ENCODE measurements at places on chromosomes 12 and 14.

DNA sequence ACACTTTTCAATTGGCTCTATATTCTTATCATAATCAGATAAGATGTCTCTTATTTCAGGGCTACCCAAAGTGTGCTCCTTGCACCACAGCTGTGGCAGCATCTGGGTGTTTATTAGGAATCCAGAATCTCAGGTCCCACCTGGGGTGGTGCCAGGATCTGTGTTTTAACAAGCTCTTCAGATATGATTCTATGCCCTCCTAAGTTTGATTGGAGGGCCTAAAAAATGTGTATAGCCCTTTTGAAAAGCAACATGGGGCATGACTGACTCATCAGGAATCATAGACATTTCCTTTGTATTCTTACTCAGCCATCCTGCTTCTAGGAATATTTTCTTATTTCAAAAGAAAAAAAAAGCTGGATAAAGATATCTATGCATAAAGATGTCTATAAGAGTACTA, 103.1 kb downstream of the HELB start:
- DNase-seq: no peak

- DNase-seq: no peak
Observed at GRCh38 chr12:131776237-131776889, 51.8 kb upstream of the MMP17 start.

GRCh38 chr12:31011746-31012566, 61.7 kb upstream of the DDX11 start:
- no peak for DNase-seq

DNA sequence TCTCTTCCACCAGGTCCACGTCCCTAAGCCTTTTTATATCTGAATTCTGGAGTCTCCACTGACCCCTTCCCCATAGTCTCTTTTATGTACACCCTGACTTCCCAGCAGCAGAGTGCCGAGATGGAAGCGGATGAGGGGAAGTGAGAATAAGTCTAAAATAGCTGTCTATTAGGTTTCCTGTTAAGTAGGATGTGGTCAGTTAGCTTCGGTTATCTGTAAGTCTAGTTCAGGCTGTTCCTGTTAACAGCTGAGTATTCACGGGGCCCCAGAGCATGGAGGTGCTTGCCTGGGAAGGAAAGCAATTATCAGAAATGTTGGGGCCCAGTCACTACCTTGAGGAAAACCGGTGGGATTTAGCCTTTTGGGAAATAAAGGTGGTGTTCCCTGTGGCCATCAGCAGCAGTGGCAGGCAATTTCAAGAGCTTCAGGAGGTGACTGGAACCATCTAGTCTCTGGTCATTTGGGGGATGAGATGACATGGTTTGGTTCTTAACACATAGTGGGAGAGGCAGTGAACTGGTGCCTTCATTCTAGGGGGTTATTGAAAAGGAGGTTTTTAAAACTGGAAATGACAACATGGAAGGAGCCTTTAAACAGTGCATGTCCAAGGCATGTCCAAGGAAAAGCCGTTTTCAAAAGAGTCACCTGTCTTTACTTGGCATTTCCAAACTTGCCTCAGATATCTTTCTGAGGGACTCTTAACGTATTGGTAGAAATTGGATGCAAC, 21.8 kb downstream of the CHST11 start:
- no peak for DNase-seq

- DNase-seq: no peak
Observed at GRCh38 chr14:39957290-39957689, 525.1 kb upstream of the FBXO33 start.

DNA sequence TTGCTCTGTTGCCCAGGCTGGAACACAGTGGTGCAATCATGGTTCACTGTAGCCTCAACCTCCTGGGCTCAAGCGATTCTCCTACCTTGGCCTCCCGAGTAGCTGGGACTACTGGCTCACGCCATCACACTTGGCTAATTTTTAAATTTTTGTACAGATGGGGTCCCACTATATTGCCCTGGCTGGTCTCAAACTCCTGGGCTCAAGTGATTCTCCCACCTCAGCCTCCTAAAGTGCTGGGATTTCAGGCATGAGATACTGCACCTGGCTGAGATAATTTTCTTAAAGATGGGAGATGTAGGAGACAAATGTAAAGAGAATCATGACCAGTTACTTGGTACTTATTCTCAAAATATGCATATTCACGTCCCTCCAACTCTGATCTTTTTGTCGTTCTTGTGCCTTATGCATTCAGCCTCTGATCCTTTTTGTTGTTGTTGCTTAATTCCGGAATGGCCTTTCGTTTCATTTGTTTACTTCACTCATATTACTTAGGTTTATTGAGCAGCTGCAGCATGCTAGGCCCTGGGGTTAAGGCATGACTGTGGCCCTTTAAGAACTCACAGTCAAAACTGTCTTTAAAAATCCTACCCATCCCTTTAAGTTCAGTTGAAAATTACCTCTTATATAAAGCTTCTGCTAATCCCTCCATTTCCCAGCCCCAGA, 8.9 kb downstream of the RBMS2 start:
- DNase-seq: no peak

- DNase-seq: no peak
Observed at GRCh38 chr12:29644536-29645162, 139.1 kb downstream of the TMTC1 start.

- no peak for DNase-seq
Observed at GRCh38 chr12:79885911-79886490, 48.9 kb downstream of the PPP1R12A start.

DNA sequence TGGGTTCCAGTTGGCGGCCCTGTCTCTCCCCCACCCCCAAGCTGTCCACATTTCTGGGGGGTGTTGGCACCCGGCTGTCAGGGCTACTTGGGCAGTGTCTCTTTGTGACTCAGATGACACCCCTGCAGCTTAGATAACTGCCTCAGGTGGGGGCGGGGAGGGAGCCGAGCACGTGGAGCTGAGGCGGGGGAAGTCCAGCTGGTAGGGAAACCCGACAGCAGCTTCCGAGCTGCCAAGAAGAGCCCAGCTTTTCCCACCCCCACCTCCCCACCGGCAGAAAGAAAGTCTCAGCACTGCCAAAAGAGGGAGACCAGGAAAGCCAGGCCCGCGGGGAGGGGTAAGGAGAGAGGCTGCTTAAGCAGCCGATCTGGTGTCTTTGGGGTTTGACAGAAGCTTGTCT, 1.4 kb downstream of the LRTM2 start:
- no peak for DNase-seq

GRCh38 chr14:105951399-105951798, 425.0 kb downstream of the TMEM121 start:
- DNase-seq: no peak

GRCh38 chr12:100331871-100332270, 25.0 kb upstream of the SLC17A8 start:
- no peak for DNase-seq

DNA sequence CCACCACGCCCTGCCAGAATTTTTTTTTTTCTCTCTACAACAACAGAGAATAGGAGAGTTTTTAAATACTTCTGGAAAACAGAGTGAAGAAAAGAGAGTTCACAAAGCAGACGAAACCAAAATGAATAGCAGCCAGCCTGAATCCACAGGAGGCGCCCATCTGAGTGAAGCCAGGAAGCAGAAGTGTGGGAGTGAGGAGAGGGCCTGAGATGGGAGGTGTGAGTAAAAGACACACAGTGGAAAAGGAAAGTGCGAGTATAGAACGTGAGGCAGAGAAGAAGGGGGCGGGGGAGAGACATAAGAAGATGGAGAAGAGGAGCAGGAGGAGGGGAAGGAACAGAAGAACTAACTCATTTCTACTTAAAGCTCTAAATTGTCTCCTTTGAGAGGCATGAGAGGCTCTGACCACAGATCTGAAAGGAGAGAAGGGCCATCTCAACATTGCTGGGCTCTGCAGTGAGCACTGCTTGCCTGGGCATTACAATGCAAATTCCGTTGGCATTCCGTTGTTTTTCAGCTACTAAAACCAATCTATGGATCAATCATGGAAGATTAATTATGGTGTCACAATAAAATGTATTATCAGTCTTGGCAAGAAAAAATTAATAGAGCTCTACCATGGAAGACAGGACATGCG, 140.1 kb upstream of the CPSF6 start:
- DNase-seq: no peak

- DNase-seq: no peak
Observed at GRCh38 chr14:81113176-81113575, 107.6 kb downstream of the GTF2A1 start.

- no peak for DNase-seq
Observed at GRCh38 chr14:91363776-91364523, 53.7 kb downstream of the CCDC88C start.

DNA sequence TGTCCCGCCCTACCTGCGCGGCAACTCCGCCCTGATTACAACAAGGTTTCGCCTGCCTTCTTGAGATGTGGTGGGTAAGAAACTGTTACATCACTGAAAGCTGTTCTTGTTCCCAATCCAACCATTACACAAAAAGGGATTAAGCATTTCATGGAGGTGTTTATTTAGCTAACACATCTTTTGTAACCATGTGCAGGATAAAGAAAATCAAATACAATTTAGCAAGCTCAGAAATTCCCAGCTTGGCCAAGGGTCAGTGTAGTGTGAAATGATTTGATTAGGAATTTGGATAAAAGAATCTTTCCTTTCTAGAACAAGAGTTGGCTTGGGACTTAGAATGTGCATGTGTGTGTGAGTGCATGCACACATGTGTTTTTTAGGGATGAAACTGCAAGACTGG, 6.3 kb downstream of the FOXN4 start:
- no peak for DNase-seq

- no peak for DNase-seq
Observed at GRCh38 chr12:55619354-55620138, 17.1 kb upstream of the OR10P1 start.

- DNase-seq: no peak
Observed at GRCh38 chr14:60220917-60221316, 28.1 kb upstream of the PPM1A start.

GRCh38 chr14:103634156-103634555, 5.1 kb downstream of the KLC1 start:
- DNase-seq: no peak

DNA sequence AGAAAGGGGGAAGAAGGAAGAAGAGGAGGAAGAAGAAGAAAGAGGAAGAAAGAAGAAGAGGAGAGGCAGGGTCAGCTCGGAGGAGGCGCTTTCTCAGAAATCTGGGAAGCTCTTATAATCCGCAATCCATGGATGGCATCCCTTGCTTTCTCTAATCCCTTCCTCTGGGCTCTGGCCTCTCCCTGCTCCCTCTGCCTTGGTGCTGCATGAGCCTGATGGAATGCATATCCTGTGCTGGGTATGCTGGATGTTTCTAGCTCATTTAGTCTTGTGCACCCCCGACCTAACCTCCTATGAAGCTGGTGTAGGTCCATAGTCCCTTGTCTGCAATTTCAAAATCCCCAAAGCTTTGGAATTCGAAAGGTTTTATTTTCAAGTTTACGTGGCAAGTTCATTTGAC, 94.2 kb upstream of the MYL2 start:
- DNase-seq: no peak

DNA sequence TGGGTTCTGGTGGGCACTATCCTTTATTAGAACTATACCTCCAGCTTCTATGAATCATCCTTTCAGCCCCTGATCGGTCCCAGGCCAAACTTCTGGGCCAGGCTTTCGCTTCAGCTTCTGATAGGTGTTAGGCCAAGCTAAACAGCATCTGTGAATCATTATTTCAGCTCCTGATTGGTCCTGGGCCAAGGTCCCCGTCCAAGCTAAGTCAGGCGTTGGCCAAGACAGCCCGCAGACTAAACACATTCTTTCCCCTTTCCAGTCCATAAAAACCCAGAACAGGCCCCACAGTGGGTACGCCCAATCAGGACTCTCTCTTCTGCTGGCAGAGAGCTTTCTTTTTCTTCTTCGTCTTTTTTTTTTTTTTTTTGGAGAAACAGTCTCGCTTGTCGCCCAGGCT, 1808.9 kb upstream of the SEL1L start:
- DNase-seq: no peak

DNA sequence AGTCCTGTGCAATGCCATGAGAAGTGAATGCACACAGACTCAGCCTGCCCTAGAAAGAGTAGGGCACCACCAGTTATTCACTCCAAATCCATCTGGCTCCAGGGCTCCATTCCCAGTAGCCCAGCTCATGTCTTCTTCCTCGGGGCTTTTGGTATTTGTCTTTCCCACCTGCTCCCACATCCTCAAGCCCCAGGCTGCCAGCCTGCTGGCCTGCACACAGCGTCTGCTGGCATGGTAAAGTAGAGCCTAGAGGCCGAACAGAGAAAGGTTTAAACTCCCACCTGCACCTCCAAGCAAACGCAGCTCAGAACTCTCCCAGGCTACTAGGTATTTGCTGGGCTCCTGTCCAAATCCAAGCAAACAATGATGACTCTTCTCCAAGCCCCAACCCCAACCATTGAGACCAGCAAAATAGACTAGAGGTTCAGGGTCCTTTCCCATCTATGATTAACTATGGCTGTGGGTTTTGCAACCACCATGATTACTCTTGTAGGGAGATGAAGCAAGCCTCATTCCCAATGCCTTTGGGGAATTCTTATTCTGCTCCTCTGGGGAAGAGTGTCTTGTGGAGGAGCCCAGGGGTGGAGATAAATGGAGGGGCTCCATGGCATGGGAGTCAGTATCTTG, 5.2 kb upstream of the VDR start:
- no peak for DNase-seq

DNA sequence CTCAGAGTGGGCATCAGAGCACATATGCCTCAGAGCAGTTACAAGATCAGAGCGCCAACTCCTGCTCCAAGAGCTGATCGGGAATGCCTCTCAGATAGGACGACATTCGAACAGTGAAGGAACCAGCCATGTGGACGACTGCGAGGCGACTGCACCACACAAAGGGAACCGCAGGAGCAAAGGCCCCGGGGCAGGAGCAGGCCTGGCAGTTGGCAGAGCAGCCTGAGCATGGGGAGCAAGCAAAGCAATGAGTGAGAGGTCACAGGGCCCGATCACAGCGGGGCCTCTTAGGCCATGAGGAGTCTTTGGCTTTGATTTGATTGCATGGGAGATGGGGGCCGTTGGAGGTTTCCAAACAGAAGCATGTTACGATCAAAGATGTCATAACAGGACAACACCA, 90.3 kb downstream of the LGMN start:
- DNase-seq: no peak

- DNase-seq: no peak
Observed at GRCh38 chr14:82328442-82328841, 794.8 kb upstream of the SEL1L start.

DNA sequence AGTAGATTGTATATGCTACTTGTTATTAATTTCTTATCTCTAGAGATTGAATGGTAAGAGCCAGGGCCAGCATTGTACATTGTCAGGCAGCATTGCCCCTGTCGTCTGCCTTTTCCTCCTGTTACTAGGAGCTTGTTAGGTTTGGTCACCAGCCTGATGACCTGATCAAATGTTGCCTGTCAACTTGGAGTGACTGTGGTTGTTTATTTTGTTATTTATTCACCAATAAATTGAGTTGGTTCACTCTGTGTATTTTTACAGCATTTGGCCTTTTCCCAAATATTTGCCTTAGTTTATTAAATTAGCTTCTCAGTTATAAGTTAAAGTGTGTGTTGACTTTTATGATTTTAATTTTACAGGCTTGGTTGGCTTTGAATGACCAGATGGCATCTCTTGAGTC, 88.4 kb downstream of the PRKCH start:
- no peak for DNase-seq

DNA sequence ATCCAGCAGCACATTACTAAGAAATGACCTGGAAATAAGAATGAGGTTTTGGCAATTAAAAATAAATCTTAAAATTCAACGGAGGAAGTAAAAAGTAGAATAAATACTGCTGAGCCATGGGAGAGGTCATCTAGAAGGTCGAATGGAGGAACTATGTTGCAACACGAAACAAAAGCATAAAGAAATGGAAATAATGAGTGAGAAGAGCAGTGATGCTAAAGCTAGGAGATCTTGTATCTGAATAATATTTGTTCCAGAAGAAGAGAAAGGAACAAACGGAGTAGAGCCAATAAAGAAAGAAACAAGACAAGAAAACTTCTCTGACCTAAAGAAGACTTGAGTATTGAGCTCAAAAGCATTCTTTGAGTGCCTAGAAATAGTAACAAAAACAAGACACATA, 6.6 kb upstream of the KRT7 start:
- DNase-seq: no peak

Measured in activated CD4-positive, CD25-positive, alpha-beta regulatory T cell treated with anti-CD3 and anti-CD28 coated beads, Interleukin-2, amount 50 U/mL, for 72 hours (primary cell).